Renal cortex interstitium (tissue), 15 donors: ENCODE measurements at places on chromosomes 2 and 18.

GRCh38 chr2:28532399-28532798 is 36.5 kb downstream of the PLB1 start:
- DNase-seq, result no peak

DNA sequence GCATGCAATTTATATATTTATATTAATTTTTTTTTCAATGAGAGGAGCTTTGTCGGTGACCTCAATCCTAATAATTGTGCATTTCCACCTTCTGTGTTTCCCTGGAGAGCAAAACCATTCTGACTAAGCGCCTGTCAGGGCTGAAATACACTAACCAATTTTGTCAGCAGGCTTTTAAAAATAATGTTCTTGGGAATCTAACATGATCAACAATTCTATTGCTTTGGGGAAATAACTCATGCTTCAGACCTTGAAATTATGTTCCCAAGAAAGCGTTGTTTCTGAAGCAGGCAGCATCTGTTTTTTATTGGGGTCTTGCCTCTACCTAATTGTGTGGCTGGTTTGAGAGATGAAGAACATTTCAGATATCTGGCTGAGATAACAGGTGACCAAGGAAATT is 129.1 kb upstream of the ALKAL2 start:
- DNase-seq, result no peak

- no peak for DNase-seq
Observed at GRCh38 chr2:1626271-1626681, 118.0 kb downstream of the PXDN start.

DNA sequence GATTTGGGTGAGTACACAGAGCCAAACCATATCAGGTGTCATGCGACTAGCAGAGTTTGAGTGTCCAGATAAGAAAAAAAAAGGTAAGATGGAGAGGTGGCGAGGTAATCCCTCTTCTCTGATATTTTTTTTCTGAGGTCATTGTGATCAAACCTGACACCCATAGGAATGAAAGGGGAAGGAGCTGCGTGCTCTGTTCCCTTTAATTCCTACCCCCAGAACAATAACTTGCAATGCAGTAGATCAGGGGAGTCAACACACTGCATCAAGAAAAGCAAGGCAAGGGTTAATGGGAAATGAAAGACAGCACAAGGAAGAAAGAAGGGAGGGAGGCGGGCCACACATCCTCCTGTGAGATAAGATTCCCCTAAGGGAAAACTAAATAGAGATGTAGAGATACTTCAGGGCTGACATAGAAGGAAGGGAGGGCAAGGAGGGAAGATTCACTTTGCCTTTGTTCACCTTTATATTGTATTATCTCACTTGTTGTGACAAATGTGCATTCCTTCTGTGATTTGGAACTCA is 132.8 kb downstream of the CD226 start:
- no peak for DNase-seq

DNA sequence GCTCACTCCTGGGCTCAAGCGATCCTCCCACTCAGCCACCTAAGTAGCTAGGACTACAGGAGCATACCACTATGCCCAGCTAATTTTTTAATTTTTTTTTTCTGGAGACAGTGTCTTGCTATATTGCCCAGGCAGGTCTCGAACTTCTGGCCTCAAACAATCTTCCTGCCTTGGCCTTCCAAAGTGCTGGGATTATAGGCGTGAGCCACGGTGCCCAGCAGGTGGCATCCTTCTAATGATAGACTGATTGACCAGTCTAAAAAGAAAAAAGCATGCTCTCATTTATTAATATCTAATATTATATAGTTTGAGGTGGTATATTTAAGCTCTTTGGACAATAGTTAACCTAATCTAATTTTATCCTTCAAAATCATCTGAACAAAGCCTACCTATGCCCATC is 198.6 kb downstream of the CAMKMT start:
- no peak for DNase-seq

DNA sequence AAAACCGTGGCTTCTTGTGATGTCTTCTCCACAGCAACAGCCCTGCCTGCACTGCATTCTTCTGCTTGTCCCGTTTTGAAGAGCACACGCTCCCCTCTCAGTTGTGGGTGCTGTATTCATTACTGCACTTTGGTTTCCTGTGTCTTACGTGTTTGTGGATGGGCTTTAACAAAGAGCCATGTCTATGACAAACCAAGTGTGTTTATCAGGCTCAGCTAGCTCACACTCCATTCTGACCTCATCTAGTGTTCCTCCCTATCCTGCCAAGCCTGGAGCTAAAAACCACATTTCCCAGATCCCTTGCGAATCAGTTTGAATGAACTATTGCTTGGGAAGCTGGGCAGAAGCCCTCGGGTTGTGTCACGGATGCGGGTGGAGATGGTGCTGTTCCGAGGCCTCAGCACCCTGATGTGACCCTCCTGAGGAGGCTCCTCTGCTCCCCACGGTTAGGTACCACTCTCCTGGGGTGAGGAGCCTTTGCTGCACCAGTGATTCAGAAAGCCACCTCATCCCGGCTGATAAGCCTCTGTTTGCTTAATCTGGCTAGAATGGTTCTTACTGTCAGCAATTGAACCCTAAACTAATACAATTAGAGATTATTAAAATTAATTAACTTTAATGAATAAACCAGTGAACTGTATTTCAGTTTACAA is 116.5 kb downstream of the GALR1 start:
- no peak for DNase-seq

- no peak for DNase-seq
Observed at GRCh38 chr18:45542043-45542442, 73.2 kb upstream of the SLC14A2 start.

DNA sequence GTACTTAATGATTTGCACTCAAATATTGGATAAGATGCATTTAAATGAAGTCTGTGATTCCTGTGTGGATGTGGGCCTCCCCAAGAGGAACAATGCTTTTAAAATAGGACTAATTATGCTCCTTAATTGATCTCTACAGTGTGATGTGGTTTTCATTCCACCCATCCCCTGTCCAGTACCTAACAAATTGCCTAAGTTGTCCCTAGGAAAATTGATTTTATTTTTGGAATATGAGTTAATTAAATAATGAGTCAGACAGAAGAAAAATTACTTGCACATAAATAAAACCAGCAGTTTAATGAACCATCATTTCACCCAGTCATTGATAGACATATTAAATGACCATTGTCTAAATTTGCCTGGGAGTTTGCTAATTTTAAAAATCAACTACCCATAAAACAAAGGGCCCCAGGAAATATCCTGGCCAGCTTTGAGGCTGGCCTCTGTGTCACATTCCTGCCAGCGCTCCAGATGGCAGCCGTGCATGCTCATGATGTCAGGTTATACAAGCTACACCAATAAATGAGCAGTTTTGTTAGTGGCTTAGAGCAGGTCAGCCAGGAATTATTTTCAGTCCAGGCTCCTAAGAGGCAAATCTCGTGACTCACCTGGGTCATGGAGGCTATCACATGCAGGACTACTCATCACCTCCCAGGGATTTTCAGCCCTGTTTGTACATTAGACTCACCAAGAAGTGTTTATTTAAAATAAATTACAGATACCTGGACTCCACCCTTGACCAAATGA is 31.9 kb downstream of the ABHD3 start:
- DNase-seq, result no peak

DNA sequence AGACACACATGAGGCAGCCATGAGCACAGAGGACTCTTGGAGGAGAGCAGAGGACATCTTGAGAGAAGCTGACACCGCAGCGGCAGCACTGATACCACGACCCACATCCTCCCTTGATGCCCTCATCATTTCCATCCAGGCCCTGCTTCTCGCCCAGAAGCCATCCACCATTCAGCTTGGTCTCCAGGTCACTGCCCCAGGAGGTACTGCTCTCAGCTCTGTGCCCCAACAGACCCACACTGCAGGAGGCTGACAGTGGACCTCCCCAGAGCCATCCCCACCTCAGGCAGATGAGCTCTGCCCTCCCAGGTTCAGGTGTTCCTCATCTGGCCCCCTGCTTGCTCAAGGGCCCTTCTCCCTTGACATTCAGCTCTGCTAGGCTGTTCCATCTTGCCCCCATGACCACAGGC is 74.9 kb downstream of the ACKR3 start:
- no peak for DNase-seq

GRCh38 chr2:2570871-2571270 is 239.8 kb upstream of the MYT1L start:
- no peak for DNase-seq

DNA sequence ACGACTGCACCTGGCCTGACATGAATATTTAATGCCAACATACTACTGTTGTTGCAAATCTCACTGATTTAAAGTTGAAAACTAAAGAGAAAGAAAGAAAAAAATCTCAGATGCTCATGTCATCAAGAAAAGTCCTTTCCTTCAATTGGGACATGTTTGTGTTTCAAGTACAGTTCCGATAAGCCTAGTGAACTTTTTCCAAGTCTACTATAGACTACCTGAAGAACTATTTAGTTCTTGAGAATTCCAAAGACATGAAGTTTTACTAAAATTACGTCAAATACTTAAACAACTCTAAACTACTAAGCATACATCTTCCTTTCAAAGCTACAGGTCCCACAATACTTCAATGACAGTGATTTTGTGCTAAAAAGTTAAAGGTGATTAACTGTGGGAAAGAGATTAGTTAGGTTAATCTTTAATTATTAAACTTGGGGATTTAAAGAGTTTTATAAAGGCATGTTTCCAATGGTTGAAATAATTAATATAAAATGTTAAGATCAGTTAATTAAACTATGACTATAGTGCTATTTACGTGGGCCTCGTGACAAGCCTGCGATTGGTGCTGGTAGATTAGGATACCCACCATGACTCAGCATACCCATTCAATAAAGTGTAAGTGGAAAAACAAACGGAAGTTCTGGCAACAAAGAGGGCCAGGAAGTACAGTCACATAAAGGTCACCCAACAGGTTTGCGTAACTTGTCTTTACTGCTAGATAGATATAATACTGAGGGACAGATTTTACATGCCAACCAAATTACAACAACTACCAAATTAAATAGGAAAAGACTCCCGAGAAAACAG is 55.5 kb downstream of the SEPTIN10 start:
- no peak for DNase-seq

- DNase-seq, result no peak
Observed at GRCh38 chr2:42941633-42942176, 149.3 kb upstream of the HAAO start.

DNA sequence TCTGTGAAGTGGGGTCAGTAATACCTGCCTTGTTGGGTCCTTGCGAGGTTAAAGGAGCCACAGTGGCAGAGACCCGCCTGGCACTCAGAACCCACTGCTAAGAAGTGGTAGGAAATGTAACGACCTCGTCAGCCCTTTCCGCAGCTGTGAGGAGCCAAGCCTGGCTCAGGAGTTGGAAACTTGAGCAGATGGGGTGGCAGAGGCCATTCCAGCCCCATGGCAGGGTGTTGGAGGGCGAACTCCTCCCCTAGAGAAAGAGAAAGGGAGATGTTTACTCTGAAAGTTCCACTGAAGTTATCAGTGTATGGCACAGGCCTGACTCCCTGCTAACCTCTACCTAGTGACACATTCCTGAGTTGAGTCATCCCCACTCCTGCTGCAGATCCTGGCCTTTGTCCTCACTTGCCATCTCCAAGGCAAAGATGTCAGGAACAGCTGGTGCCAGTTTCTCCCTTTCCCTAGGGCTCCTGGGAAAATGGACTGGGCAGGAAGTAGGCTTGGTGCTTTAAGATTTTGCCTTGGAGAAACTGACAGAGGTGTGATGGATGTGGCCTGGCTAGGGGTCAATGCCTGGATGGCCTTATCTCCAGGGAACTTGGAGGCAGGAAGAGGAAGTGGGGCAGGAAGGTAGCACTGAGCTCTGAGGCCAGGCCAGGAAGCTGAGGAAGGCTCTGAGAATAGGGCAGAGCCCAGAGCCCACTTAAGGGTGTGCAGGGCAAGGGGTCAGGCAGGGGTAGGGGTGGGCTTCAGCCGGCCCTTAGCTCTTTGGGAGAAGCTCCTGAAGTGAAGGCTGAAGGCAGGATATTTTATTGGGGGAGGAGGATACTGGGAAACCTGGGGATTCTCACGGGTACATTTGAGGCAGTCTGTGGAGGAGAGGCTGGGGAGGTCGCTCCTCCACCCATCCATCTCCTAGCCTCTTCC is 888 bp downstream of the VAMP5 start:
- no peak for DNase-seq

- DNase-seq, result peak; percentile 59
Observed at GRCh38 chr2:67215214-67216055, 181.7 kb upstream of the ETAA1 start.

GRCh38 chr2:157419031-157419575 is 24.8 kb downstream of the CYTIP start:
- no peak for DNase-seq

- no peak for DNase-seq
Observed at GRCh38 chr2:45712570-45712969, 61.1 kb downstream of the PRKCE start.

- DNase-seq, result no peak
Observed at GRCh38 chr2:9696731-9697130, 65.9 kb upstream of the YWHAQ start.

GRCh38 chr2:167398873-167399272 is 510.6 kb downstream of the XIRP2 start:
- DNase-seq, result no peak

DNA sequence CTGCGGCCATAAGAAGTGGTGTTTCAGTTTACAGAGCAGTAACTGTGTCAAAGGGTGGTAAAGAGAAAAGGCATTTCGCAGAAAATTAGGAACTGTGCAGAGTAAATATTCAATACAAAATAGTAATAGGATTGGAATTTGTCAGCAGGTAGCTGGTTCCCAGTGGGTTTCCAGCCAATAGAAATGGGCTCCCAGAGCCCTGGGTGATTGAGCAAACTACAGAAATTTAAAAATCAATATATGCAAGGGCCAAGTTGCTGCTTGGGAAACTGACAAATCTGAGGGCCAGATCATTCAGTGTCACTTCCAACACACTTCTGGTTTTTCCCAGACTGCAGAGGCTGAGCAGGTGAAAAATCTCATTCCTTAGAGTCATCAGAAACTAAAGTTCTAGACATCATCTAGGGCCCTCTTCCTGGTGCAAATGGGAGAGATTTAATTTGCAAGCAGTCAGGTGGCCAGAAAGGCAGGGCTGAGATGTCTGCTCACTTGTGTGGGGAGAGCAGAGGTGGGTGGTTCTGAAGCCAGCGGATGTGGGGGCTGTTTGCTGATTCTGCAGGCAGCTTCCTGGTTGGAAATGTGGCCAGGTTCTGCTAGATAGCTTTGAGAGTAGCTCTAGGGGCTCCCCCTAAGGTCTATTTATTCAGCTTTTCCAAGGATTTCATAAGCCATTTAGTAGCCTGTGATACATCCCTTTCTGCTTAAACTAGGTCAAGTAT is 182.4 kb downstream of the NCK2 start:
- no peak for DNase-seq

- no peak for DNase-seq
Observed at GRCh38 chr2:36650031-36650829, 46.3 kb upstream of the VIT start.

DNA sequence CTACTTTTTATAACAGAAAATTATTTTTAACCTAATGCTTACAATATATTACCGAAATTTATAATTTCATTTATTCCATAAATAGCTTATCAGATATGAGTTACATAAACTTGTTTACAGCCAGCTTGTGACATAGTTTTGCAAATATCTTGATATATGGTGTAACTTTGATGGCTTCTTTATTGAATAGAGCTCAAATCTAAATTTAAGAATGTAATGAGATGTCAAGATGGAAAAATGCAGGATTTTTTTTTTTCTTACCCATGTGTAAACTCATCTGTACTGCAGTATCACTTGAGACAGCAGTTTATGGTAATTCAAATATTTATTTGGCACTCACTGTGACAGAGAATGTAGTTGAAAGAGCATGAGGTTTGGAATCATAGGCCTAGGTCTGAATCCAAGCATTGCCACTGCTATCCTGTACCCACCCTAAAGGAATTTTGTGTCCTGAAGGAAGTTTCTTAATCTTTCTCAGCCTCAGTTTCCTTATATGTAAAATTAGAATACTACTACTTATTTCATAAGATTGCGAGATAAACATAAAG is 3.8 kb downstream of the CREB1 start:
- no peak for DNase-seq

GRCh38 chr2:26203906-26204305 is 31.0 kb downstream of the GAREM2 start:
- no peak for DNase-seq
